Right lung (tissue), 10 donors: ENCODE measurements at places on chromosomes 1 and 21. TPM values are rescaled to one million over a fixed set of nuclear protein-coding genes. Genes with fewer than 3 reads are reported as not detected.
A peak's percentile ranks its signal among the peaks of the same experiment; 100 is the strongest.

DNA sequence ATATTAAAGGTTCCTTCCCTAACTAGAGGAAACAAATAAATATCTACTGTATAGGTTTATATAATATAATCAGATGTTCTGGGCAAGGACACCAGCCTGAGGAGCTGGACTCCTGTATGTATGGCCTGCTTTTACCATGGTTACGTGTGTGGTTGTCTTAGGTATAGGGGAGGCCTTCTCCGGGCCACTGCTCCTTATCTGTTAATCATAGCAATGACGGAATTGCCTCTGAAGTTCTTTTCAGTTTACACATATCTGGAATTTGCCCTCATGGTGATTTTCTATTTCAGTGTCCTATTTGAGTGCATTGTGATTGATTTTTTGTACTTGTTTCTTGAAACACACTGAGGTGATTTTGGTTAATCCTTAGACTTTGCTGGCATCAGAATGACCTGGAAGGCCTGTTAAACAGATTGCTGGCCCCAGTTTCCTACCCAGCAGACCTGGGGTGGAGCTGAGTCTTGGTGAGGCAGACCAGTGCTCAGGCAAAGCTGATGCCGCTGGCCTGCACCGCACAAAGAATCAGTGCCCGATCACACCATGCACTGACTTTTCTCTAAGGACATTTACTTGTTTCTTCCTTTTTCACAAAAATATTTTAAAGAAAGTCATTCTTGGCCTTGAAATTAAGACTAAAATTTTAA lies 18.5 kb downstream of the ABCB10 start:
- DNase-seq = no peak

GRCh38 chr1:225426395-225427234 lies 1.2 kb downstream of the LBR start:
- no peak for DNase-seq

- no peak for DNase-seq
Observed at GRCh38 chr1:40350391-40350790, 23.1 kb upstream of the SMAP2 start.

DNA sequence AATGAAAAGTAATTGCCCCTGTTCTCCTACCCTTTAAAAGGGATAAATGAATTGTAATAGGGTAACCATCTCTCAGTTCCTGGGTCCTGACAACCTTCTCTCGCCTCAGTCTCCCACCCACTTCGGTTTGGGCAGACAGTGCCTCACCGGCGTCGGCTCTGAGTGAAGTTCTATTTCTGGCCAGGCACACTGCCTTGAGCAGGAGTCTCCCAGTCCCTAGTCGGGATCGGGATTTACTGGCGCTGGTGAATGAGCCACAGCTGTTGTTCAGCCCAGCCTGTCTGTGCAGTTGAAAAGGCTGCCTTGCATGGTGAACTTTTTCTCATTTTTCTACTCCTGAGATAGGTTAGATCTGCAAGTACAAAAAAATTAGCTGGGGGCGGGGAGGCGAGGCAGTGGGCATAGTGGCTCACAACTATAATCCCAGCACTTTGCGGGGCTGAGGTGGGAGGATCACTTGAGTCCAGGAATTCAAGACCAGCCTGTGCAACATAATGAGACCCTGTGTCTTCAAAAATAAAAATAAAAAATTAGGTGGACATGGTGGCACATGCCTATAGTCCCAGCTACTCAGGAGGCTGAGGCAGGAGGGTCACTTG lies 7.4 kb downstream of the PLEKHM2 start:
- DNase-seq = peak; percentile 64

DNA sequence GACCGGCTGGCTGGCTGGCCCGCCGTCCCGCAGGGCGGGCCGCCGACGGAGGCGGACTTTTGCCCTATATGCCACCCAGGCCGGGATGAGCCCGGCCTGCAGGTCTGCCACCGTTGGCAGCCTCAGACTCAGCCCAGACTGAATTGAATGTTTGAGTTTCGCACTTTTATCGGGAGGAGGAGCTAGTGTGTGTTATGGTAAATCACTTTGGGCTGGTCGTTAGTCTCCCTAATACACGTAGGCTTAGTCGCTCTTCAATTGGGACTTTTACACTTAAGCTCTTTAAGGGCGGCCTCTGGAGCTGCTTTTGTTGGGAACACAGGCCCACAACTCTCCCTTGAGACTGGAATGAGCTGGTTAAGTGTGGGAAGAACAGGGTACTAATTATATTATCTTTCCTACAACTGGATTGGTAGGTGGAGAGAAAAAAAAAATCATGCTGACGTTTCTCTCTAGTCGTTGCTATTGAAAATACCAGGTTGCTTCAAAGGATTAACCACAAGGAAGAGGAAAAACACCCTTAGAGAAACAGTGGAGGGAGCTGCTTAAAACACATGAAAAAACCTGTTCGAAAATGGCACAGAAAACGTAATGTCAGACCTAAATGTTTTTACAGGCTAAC lies 1.4 kb upstream of the IRF2BP2 start:
- DNase-seq = peak; percentile 80

The ADORA3 gene
- polyA plus RNA-seq = 0.51 TPM

The KLHDC9 gene
- 5.2 TPM for polyA plus RNA-seq

The SORT1 gene
- polyA plus RNA-seq = 42.5 TPM

The C4BPA gene
- polyA plus RNA-seq = 6.1 TPM

The CYP2J2 gene
- polyA plus RNA-seq = 4.1 TPM
